CD4-positive, alpha-beta T cell treated with Interferon alpha-2 for 1 hour (primary cell): ENCODE measurements at places on chromosomes 6 and 20.

DNA sequence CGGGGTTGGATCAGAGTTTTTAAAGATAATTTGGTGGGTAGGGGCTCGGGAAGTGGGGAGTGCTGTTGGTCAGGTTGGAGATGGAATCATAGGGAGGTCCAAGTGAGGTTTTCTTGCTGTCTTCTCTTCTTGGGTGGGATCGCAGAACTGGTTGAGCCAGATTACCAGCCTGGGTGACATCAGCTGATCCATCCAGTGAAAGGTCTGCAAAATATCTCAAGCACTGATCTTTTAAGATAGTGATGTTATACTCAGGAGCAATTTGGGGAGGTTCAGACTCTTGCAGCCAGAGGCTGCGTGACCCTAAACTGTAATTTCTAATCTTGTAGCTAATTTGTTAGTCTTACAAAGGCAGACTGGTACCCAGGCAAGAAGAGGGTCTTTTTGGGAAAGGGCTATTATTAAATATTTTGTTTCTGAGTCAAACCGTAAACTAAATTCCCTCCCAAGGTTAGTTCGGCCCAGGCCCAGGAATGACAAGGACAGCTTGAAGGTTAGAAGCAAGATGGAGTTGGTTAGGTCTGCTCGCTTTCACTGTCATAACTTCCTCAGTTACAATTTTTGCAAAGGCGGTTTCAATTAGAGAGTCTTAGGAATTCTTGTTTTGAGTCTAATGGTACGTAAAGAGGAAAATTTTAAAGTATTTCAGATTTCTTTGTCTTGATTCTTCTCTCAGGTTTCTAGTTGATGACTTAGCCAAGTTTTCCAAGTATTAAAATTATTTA, 53.1 kb downstream of the SCAF8 start:
- DNase-seq: no peak

DNA sequence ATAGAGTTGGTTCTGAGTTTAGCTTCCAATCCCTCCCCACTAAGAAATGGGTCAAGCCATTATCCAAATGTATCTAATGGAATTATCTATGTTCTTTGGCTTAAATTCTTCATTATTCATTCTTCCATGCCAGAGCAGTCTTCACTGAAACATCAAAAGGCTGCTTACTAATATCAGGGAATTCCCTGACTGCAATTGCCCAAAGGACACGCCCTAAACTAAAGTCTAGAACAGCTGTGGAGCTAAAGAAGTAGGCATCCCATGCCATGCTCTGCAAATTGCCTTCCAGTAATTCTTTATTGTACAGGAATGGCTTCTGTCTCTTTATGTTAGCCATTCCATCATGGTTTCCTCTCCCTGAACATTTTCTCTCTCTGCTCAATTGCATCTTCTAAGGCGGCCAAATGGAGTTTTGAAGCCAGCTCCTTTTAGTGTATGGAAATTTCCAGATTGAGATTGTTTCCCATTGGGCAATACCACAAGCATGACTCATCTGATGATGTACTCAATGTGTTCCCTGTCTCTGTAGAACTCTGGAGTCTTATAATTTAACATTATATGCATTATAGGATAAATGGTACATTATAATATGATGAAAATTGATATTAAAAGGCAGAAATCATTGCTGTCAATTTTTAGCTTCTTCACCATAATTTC, 28.8 kb upstream of the TSHZ2 start:
- DNase-seq: no peak

GRCh38 chr6:156791320-156791850, 14.2 kb downstream of the ARID1B start:
- DNase-seq: peak; percentile 46

- DNase-seq: no peak
Measured at GRCh38 chr6:25340431-25341202, 61.4 kb downstream of the CARMIL1 start.

DNA sequence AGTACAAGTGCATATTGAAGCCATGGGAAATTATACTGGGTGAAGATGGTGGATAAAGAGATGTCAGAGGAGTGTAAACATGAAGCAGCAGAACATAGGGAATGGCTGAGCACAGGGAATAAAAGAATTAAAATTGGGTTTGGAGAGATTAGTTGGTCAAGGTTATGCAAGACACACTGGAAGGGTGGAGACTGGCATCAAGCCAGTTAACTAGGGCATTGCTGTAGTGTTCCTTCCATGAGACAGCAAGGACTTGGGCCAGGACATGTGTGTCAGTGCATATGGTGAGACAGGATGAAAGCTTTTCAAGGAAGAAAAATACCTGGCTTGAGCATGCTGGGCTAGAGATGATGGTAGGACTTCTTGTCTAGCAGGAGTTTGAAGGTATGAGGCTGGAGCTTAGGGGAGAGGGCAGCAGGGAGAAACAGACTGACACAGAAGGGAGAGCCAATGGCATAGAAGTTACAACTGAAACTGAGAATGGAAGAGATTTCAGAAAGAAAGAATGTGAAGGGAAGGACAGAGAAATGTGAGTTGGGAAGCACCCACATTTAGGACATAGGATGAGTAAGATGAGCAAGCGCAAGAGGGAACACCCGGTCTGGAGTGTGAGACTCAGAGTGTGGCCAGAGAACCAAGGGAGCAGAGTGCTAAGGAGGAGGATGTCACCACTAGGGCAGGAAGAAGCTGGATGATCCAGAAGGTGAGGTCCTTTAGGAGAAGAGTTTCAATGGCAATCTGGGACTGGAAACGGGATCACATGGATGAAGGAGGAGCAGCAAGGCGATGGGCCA, 14.5 kb upstream of the TMEM170B start:
- no peak for DNase-seq

DNA sequence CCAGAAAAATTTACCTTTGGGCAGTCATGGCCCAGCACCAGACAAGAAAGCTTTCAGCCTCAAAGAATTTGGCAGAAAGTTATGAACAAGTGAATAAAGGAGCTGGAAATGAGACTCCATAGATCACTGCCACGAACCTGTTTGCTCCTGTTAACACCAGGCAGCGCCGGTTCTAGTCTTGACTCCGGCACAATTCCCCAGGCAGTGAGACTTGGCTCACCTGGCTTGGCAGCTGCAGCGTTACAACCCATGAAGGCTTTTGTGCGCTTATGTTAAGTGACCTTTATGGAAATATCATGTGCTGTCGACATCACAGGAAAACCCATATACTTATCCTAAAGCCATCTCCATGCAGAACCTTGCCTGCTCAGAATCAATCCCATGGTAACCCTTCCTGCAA, 22.2 kb upstream of the FOXC1 start:
- DNase-seq: no peak

- no peak for DNase-seq
Measured at GRCh38 chr20:43658069-43658722, 8.7 kb upstream of the MYBL2 start.

- DNase-seq: no peak
Measured at GRCh38 chr6:113481910-113482309, 375.2 kb upstream of the MARCKS start.

DNA sequence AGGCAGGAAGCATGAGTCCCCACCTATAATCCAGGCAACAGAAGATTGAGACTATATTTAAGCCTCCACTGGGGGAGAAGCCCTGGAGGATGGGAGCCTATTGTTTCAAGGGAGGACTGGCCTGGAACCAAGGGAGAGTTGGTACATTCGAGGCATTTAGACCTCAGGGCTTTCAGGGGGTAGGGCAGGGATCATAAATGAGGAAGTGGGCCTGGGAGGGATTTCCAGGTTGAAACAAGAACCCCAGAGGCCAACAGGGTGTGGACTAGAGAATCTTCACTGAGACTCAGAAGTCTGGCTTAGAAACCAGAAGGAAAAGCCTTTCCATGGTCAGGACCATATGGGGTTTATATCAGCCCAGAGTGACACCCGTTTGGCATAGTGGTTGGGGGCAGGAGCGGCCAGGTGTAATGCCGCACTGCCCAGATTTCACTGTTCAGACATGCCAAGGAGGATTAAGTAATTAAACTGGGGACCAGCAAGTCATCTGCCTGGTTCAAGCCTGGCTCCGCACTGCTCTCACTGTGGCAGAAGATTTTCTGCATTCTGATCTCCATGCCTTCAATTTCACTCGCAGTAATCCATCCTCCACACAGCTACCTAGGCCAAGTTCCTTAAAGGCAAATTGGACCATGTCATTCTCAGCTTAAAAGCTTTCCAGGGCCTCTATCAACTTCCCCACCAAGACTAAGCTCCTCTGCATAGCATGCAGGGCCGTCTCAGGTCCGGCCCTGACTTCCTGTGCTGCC, 17.8 kb downstream of the LRFN2 start:
- DNase-seq: no peak

DNA sequence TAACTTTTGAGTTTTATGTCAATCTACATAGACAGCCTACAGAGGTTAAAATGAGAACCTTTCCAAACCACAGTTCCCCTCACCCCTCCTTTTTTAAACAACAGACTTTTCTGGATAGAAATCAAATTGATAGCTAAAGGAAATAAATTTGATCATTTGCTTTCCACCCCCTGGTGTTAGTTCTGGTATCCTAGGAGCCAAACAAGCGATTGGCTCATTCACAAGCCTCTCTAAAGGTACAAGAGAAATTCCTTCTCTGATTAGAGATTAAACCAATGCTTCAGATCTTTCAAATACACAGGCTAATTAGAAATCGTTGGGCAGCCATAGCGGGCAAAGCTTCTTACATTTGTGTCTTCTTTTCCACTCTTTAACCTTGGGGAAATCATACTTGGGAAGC, 232.3 kb downstream of the TBC1D7 start:
- DNase-seq: no peak

DNA sequence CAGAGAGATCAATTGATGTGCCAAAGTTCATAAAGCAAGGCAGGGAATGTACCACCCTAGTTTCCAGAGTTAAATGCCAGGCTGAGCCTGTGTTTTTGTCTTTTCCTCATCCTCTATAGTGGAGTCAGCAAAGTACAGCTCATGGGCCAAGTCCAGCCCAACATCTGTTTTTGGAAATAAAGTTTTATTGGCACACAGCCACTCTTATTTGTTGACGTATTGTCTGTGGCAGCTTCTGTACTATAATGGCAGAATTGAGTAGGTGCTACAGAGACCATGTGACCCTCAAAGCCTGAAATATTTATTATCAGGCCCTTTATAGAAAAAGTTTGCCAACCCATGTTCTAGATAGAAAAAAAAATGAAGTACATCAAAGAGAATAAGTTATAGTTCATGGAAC, 187.0 kb downstream of the TSHZ2 start:
- DNase-seq: no peak

DNA sequence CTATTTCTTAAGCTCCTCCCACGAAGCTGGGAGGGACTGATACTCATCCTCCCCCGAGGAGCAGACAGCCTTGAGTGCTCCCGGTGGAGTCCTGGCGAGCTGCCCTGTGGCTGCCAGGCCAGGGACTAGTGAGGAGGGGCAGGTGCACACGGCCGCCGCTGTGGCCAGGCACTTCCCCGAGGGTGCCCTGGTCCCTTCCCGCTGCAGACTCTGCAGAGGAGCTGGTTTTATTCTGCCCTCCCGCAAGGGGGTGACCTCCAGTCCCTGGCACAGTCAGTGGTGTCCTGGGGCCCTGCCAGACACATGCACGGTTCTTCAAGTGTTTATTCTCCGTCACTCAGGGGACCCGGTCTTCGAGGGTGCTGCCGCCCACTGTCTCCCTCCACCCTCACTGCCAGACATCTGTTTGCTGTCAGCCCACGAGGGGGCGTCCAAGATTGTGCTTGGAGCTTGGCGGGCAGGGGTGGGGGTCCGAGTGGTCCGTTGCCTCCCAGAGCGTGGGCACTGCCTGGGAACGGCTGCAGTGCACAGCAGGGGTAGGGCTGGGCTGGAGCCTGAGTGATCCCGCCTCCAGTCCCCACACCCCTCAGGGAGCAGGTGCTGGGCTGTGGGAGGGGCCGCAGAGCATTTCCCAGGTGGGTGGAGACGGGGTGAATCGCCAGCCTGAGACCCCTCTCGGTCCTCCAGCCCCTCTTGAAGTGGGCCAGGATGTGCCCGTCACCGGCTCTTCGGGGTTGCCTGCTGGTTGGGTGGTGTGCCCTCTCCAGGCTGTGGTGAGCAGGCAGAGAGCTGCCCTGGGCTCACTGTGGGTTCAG, 3.1 kb upstream of the CABLES2 start:
- DNase-seq: peak; percentile 41

DNA sequence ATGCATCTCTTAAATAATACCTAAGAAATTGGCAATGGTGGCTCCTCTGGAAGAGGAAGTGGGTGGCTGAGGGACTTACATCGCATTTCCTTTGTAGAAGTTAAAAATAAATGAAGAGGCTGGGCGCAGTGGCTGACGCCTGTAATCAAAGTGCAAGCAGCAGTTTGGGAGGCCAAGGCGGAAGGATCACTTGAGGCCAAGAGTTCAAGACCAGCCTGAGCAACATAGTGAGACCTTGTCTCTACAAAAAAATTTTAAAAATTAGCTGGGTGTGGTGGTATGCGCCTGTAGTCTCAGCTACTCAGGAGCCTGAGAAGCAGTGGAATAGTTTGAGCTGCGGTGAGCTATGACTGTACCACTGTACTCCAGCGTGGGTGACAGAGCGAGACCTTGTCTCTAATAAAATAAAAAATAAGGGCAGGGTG, 12.2 kb upstream of the NCOA3 start:
- DNase-seq: peak; percentile 79
